ENCODE measurements at places on chromosomes 12 and 14.

- no peak for DNase-seq
These were observed at the start of gene STAB2 for GRCh38 chr12:103586791-103587370. TSS of gene STAB2 (plus strand) at chr12:103587273. CDS start at chr12:103587477, 204 bp downstream.

DNA sequence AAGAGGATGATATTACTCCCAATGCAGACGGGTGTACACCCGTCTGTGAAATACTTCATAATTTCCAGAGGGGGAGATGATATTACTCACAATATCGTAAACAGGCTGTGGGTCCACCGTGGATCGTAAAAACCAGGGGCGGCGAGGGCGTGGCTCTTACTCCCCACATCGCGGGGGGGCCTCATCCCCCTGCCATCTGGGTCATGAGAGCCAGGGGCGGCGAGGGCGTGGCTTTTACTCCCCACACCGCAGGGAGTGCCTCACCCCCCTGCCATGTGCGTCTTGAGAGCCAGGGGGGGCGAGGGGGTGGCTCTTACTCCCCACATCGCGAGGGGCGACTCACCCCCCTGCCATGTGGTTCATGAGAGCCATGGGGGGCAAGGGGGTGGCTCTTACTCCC, 86.2 kb upstream of the GNG2 start:
- DNase-seq = no peak

GRCh38 chr12:40058721-40059190, 47.1 kb downstream of the SLC2A13 start:
- DNase-seq = peak; percentile 22

- no peak for DNase-seq
These were observed 59.8 kb upstream of the DLK1 start for GRCh38 chr14:100666851-100667250.

DNA sequence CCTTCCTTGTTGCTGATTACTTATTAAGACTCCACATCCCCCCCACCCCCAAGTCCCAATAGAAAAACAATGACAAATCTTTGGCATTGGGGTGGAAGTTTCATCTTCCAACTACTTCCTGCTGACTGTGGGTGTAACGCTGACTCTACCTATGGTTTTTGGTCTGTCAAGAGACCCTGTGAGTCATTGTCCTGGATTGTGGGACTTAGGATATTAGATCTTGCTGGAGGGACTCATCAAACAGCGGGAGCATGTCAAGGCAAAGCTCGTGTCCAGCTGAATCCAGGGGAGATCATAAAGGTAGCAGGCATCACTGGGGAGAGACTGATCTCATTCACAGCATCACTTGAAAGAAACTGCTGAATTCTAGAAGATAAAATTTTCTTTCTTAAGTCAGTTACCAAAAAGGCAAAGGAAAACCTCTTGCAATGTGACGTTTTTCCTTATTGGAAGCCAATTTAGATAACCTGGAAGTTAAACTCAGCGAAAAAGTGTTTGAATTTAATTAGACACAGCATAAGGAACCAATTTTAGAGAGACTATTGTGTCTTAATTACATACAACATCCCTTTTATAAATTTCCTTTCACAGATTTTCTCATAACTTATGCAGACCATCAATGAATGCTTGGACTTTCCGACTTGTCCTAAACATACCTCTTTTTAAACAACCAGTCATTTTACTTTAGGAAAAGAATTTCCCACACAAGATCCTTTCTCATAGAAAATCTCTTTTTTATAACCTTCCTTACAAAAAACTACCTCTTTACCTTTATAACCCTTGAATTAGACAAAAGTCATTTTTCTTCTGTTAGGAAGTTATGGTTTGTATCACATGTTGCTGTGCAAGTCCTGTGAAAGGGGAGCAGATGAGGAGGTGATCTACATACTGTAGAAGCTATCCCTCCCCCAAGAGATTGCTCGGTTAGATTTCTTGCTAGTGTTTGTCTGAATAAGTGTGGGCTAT, 94.6 kb upstream of the SCAF11 start:
- DNase-seq = no peak

DNA sequence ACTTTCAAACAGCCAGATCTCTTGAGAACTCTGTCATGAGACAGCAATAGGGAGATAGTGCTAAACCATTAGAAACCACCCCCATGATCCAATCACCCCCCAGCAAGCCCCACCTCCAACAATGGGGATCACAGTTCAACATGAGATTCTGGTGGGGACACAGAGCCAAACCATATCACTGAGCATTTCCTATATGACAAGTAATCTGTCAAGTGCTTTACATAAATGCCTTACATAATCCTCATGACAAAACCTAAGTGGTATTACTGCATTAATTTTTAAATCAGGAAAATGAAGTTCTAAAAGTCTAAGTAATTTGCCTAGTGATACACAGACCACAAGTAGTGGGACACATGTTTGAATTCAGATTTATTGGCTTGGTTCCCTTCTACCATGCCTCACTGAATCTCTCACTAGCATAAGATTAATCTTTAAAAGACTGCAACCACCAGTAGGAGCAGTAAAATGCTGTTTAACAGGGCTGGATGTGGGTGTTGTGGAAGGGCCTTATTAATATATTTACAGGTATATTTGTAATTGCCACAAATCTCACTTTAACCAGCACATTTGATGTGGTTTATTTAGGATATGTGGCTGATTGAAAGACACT, 323.1 kb upstream of the FBXO33 start:
- no peak for DNase-seq

DNA sequence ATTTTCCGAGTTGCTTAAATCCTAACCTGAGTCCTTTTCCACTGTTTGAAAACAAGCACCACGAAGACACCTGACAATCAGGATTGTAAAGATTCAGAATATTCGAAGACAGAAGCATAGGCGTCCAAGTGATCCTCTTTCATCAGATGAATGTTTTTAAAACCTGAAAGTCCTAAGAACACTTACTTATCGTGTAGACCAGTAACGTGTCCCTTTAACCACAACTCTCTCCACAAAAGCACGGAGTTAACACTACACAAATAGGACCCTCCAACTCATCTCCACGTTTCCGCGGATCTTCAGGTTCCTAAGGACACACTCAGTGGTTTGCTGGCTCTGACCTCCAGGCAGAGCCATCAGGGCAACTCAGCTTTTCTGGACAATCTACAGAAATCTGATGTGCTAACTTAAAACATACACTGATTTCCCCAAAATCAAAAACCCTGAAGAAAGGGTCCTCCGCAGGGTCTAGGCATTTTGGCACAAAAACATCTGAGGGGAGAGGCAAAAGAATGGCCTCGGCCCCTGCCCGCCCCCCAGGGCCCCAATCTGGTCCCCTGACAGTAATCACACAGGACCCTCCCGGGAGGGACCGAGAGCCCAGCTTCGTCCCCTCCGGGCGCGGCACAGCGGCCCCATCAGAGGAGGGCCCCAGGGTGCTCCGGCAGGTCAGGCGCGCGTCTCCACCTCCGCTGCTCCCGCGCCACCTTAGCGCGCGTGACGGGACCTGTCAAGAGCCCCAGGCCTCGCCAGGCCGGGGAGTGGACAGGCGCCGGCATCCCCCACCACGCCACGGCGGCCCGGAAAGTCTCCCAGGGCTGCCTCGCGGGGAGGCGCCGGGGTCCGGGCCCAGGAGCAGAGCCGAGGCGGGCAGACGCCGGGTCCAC, 925 bp downstream of the DICER1 start:
- peak; percentile 44 for DNase-seq

- DNase-seq = no peak
These were observed 112.3 kb downstream of the PAPOLA start for GRCh38 chr14:96614481-96614881.

DNA sequence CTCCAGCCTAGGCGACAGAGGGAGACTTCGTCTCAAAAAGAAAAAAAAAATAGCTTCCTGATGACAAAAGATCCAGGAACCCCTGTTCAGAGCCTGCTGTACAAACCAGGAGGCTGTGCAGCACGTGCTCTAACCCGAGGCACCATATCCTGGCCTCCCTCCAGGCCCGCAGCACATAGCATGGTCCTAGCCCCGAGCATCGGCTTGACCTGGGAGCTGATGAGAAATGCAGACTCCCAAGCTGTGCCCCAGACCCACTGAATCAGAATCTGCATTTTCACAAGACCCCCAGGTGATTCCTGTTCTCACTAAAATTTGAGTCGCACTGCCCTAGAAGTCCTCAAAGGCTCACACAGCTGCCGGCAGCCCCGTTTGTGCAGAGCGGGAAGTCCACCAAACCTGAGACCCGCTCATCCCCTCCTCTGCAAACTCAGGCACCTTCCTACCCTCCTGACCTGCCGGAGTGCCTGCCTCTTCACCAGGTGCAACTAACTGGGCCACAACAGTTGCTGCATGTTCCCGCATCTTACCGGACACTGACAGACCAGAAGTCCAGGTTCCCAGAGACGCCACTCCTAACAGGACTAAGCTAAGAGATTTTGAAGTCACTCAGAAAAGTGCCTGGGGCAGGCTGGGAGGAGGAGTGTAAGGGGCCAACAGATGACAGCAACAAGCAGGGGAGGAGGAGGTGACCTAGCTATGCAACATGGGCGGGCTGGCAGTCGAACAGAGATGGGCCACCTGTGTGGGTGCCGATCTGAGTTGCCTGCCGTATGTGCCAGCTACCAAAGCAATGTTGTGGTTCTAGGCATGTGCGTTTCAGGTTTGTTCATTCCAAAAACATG, 24.0 kb upstream of the RIN3 start:
- DNase-seq = no peak

GRCh38 chr12:25236190-25236589, 14.5 kb downstream of the KRAS start:
- DNase-seq = peak; percentile 59

DNA sequence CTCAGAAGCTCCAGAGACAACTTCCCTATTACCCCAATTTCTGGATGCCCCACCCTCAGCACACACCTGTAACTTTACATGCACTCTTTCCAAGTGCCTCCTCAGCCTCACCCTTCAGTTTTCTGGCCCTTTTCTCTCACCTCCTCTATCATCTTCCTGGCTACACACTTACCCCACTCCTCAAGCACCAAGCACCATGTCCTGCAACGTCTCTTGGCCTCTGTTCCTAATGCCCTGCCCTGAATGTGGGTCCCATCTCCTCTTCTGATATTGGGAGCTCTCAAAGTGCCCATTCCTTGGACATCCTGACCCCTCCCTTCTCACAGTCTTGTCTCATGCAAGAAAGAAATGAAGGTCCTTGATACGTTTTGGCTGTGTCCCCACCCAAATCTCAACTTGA, 1.2 kb downstream of the KRT72 start:
- DNase-seq = no peak

GRCh38 chr14:90981636-90982035, 78.8 kb downstream of the RPS6KA5 start:
- no peak for DNase-seq

DNA sequence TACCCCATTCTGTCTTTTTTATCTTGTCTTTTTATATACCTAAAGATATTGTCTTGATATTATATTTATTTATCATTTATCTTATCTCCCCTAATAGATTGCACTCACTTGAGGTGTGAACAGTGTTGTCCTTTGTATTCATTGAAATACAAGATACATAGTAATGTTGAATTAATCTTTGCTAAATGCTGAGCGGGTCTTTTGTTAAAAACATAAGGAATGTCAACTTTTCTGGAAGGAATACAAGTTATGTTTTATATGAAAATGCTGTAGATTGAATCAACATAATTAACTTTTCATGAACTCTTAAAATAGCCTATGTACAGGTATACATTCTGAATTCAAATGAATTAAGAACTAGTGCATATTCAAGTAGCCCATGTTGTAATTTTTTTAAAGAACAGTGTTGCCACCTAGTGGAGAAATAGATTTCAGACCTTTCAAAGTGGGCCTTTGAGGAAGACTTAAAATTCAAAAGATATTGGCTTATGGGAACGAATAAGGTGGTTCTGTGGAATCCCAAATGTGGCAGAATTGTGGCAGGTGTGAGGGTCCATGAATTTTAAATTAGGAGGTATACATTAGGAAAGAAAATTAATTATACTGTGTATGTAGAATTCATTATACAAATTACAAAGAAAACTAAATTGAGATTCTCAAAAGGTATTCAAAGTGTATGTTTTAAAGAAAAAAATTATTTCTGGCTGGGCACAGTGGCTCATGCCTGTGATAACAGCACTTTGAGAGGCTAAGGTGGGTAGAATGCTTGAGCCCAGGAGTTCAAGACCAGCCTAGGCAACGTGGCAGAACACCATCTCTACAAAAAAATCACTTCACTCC, 19.1 kb downstream of the BBOF1 start:
- DNase-seq = peak; percentile 76

DNA sequence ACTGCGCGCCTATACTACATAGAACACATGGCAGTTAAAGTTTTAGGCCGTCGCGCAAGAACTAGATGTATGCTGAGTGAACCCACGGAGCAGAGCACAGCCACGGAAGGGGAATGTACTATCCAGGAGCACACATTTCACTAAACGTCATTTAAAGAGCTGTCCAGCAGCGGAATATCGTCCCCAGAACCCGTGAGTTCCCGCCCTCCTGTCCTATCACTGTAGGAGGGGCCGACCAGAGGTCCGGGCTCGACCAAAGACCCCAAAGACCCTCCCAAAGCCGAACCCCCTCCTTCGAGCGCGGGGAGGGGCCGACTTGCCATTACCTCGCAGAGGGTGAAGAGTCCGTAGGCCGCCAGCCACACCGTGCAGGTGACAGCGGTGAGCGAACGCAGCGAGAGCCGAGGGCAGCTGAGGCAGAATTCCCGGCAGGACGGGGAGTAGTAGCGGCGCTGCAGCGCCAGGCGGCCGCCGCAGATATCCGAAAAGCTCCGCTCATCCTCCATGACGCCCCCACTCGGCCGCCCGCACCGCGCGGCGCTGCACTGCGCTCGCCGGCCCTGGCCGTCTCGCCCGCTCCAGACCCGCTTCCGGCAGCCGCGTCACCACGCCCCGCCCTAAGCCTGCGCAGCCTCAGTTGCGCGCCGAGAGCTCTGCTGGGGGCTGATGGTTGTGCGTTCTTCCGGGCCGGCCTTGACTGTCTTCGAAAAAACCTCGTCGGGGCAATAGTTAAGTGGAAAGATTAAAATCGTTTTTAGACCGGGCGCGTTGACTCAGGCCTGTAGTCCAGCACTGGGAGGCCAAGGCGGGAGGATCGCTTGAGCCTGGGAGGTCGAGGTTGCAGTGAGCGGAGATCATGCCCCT, at the start of gene PIGH:
PIGH (minus strand) TSS at position 571 of the 864 bp plus-strand sequence; CDS start at position 506, 65 bp downstream.
- DNase-seq = peak; percentile 84

DNA sequence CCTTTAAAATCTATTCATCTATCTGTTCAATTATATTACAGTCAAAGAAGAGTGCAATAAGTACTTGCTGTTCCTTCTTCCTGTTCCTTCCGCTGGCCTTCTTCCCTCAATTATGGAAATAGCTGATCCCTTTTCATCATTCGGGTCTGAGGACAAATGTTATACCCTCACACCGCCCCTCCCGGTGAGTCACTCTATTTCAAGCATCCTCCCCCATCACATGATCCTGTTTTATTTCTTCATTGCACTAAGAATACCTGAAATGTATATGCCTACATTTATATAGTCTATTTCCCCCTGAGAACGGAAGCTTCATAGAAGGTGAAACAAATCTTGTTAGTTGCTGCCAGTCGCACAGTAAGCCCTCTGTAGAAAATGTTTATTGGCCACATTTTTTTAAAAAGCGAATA, 2.5 kb downstream of the SLC38A1 start:
- peak; percentile 56 for DNase-seq
